Stimulated activated CD4-positive, alpha-beta T cell treated with anti-CD3 and anti-CD28 coated beads, Interleukin-2, amount 100 ng/mL, for 48 hours (primary cell): ENCODE measurements at places on chromosomes 12 and 14.

DNA sequence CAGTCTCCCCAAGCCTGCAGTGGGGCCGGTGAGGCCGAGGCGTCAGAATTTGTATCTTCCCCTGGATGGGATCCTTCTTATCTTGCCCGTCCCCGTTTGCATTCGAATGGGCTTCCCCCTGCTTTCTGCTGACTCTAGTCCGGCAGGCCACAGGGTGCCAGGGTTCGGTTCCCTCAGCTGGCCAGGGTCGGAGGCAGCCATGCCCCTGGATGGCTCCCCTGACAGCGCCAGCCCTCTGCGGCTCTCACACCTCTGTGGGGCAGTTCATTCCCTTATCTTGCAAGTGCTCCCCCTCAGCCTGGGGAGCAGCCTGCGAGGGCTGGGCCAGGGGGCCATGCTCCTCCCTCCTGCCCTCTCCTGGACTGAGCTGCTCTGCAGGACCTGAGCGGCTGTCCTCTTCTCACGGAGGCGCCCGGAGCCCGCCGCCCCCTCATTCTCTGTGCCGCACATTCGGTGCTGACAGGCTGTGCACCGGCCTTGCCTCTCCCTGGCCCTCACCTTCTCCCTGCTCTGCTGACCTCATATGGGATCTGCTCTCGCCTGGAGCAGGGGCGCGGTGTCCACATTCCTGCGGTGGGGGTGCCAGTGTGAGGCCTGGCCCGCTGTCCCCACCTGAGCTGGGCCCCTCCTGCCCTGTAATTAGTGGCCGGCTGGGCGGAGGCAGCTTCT lies 32.8 kb downstream of the KIF26A start:
- no peak for DNase-seq

DNA sequence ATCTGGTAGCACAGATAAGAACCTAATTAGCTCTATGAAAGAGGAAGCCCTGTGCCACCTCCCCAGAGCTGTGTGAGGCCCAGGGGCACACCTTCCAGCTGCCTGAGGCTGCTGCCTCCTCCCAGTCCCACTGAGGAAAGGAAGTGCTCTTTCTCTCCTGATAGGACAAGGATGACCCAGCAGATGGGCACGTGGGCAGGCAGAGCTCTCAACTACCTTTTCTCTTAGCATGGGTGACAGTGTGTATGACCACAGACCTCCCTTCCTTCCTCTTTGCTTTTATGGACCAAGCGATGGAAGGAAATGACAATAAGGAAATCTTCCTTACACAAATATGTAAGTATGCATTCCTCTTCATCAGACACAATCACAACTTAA lies 127.6 kb upstream of the AMIGO2 start:
- DNase-seq: no peak

DNA sequence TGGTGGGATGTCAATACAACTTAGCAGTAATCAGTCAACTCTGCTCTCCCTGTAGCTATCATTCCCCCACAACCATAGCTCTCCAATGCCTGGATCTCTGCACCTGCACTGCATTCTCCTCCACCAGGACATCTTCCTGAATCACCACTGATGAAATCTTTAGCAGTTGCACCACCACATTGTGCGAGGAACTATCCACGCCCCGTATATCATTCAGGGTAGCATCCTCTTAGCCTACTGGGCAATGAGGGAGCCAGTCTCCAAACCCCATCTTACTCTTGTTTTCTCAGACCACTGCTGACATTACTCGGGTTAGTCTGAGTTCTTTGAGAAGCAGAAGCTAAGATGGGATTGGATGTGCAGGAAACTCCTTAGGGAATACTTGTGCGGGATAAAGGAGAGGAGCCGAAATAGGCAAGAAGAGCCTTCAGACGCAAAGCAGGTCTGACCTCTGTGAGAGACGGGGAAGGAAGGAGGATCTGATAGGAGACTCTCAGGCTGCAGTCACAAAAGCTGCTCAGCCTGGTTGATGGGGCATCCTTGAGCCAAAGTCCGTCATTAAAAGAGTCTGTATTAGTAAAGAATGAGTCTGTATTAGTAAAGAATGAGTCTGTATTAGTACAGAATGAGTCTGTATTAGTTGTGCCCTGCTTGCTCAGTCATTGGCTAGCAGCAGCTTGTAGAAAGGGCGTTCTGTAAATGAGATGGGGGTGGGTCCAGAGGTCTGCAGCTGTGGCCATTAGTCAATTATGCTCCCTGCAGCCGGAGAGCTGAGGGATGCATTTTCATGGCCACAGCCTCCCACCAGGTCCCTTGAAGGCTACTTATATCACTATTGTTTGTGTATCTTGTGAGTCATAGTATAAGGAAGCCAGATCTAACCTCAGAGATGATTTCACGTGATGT lies 49.6 kb upstream of the RASSF3 start:
- no peak for DNase-seq

DNA sequence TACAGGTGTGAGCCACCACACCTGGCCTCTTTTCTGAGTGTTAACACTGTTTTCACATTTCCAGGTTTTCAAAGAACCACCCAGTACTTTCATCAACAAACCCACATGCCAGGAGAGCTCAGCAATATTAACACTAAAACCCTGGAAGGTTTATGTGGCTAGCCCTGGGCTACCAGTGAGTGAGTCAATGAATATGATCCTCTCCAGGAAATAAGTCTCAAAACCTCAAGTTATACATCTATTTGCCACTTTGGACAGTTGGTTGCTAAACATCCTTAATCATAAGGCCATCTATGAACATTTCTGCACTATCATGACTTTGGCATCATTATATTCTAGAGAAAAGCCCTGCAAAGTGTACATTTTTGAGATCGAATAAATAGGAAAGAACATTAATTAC lies 6.3 kb upstream of the CDKL1 start:
- DNase-seq: no peak

- DNase-seq: no peak
These were observed 48.4 kb downstream of the TSPAN11 start for GRCh38 chr12:30974746-30975500.

- no peak for DNase-seq
These were observed 4.6 kb downstream of the TMEM120B start for GRCh38 chr12:121717041-121717699.

DNA sequence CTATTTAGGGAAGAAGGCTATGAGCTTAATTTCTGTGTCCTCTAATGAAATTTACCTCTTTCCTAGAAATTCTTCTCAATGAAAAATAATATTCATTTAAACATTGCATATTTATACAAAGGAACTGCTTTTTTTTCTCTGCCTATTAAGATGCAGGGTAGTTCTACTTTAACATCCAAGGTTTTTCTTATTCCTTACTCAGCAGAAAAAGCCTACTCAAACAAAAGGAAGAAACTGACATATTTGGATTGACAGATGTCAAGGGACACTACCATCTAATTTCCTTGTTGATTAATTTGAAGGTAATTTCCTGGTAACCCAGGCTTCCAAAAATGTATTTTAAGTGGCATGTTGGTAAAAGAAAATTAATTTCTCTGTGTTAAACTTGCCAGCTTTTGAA lies 192.3 kb downstream of the EGLN3 start:
- no peak for DNase-seq

GRCh38 chr12:116612436-116612835 lies 53.3 kb downstream of the MAP1LC3B2 start:
- DNase-seq: no peak

DNA sequence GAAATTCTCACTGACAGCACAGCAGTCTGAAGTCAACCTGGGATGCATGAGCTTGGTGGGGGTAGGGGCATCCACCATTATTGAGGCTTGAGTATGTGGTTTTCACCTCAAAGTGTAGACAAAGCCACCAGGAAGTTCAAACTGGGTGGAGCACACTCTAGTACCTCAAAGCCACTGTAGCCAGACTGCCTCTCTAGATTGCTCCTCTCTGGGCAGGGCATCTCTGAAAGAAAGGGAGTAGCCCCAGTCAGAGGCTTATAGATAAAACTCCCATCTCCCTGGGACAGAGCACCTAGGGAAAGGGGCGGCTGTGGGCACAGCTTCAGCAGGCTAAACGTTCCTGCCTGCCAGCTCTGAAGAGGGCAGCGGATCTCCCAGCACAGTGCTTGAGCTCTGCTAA lies 143.0 kb downstream of the KITLG start:
- no peak for DNase-seq

- no peak for DNase-seq
These were observed 276.1 kb downstream of the SYT1 start for GRCh38 chr12:79140711-79141110.

GRCh38 chr14:72565917-72566316 lies 328.0 kb downstream of the DPF3 start:
- no peak for DNase-seq

GRCh38 chr12:31321897-31322228 lies 4.1 kb downstream of the SINHCAF start:
- no peak for DNase-seq

- no peak for DNase-seq
These were observed 129.1 kb upstream of the TBX3 start for GRCh38 chr12:114812858-114813761.
